Activated CD8-positive, alpha-beta memory T cell treated with anti-CD3 and anti-CD28 coated beads for 24 hours (primary cell): ENCODE measurements at places on chromosomes 12 and 14.

DNA sequence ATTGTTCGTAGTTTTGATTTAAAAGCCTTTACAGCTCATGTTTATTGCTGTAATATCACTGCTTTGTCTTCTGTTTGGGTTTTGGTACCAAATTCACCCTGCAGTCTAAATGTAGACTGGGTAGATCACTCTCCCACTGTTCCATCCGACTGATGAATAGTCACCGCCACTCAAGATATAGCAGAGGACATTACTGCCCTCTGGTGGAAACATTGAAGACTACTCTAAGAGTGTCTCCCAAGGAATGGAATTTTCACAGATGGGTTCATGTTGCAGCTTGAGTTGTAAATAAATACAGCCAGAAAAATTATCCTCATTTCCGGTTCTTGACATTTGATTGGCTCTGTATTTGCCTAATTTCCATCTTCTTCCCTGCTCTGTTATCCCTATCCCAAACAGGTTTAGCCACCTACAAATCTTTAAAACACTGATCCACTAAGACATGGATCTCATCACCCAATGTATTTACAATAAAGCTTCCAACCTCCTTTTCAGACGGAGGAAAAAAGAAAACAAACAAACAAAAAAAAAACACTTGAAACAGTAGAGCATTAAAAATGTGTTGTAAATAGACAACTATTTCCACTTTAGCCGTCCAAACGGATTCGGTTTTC, 198.3 kb upstream of the CPNE8 start:
- no peak for DNase-seq

DNA sequence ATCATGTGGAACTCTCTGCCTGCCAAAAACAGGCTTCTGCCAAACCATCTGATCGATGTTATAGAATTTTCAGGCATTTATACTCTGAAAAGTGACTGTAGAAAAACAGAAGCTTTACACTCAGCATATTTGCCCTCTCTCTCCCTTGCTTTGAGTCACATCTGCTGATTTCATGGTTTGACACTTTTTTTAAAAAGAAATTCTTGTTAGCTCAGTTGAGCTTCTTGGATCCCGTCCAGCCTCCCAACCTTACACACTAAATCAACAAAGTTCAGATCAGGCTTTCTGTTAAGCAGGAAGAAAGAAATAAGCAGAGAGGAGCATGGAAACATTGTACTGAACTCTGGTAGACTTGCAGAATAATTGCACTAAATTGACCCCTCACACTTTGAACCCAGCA, 193.6 kb upstream of the SEL1L start:
- DNase-seq: no peak

DNA sequence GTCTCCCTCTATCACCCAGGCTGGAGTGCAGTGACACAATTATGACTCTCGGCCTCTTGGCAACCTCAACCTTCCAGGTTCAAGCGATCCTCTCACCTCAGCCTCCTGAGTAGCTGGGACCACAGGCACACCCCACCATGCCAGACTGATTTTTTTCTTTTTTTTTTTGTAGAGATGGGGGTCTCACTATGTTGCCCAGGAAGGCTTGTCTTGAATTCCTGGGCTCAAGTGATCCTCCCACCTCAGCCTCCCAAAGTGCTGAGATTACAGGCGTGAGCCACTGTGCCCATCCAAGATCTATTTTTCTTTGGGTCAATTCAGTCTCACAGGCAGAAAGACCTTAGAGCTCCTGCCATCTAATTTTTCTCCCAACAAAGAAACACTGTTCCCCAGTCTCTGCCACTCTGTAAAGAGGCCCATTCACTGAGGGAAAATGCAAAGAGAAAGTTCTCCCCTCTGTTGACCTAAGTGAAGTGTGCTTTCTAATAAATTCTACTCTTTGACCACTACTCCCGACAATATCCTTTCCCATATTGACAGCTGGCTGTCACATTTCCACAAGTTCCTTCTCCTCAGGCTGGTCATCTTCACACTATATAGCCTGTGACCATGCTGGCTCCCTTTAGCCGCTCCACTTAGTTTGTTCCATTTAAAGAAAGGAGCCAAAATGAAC, 23.3 kb downstream of the TMED8 start:
- DNase-seq: no peak

GRCh38 chr12:75683220-75683619, 171.8 kb upstream of the KRR1 start:
- no peak for DNase-seq

- DNase-seq: no peak
Measured at GRCh38 chr12:89593873-89594272, 68.0 kb upstream of the POC1B start.

DNA sequence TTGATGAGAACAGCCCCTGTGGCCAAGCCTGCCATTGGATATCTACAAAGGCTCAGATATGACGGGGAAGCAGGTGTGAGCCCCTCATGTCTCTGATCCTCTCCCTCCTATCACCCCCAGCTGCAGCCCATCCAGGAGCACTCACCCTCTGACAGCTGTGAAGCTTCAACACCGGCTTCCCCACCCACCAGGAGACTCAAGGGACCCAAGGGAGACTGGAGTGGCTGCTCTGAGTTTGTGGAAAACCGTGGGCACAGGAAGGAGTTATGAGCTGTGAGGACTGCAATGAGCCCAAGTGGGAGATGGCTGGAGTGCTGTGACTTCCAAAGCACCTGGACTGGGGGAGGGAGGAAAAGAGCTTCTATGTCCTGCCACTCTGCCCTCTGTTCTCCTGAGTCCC, 7.9 kb downstream of the IFI27L2 start:
- DNase-seq: no peak

- no peak for DNase-seq
Measured at GRCh38 chr14:53408175-53408879, 255.2 kb upstream of the DDHD1 start.

- no peak for DNase-seq
Measured at GRCh38 chr14:93937519-93937918, 10.4 kb downstream of the FAM181A start.

DNA sequence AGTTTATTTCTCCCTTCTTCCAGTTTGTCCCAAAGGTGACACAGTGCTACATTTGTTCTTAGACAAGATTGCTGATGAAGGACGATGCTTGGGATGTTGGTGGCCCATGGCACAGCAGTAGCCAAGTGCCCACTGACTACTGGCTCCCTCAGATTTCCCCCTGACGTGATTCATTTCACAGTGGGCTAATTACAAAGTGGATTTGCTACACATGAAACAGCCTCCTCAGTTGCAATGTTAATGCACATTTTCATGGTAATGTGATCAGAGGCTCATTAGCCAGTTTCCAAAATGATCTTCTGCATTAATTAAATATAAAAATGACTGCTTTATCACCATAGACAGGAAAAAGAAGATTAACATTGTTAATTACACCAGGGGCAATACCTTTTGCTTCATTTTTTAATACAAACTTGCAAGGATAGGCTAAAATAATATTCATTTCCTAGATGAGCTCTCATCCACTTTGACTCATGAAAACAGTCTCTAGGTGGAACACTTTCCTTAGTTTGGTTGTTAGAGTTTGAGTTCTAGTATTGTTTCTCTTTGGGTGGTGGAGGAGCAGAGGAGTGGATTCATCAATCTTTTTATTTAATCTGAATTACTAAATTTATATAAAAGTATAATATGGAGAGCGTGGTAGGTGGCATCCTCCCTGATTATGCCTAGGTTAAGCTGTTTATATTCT, 250.9 kb downstream of the PDZRN4 start:
- no peak for DNase-seq

DNA sequence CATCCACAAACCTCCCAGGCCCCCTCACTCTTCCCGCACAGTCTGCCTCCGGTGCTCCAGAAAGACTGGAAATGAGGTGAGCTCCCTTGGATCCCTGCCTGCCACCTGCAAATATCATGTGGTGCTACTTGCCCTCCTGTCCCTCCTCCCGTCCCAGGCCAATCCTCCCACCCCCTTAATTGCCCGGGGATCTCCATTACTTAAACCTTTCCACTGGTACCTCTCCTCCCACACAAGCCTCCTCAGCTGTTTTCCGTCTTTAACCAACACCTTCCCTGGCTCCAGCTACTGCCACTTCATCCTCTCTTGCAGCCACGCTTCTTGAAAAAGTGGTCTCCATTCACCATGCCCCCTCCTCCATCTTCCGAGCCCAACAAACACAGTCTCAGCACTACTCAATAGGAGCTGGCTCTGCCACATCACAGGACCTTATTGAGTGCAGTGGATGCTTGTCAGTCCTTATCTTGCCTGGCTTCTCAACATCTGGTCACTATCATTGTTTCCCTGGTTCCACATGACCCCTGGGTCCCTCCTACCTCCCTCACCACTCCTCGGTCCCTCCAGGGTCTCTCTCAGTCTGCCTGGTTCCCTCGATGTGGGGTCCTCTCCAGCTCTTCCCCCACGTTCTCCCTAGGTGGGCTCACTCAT, 11.5 kb downstream of the FAIM2 start:
- no peak for DNase-seq

DNA sequence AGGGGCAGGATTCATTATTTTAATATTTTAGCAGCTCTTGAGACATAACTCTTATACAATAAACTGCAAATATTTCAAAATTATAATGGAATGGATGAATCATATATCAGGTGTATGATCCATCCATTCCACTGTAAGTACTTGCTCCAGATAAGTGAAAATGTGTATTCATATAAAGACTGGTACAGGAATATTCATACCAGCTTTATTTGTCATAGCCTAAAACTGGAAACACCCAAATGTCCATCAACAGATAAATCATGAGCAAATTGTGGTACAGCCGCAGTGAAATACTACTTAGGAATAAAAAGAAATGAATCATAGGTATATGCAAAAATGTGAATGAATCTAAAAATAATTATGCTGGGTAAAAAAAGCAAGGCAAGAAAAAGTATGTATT, 263.6 kb upstream of the SYT10 start:
- DNase-seq: no peak

- no peak for DNase-seq
Measured at GRCh38 chr14:56087671-56088471, 30.3 kb upstream of the PELI2 start.

- DNase-seq: no peak
Measured at GRCh38 chr14:97138801-97139200, 341.6 kb downstream of the VRK1 start.

DNA sequence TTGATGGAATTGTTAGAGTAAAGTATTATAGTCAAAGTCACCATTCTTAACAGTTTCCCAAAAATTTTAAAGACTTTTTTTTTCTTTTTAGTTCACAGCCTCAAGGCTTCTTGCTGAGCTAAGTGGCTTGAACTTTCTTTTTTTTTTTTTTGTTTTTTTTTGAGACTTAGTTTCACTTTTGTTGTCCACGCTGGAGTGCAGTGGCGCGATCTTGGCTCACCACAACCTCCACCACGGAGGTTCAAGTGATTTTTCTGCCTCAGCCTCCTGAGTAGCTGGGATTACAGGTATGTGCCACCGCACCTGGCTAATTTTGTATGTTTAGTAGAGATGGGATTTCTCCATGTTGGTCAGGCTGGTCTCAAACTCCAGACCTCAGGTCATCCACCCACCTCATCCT, 92.8 kb downstream of the SETD3 start:
- DNase-seq: no peak

- no peak for DNase-seq
Measured at GRCh38 chr12:20320552-20320951, 47.8 kb upstream of the PDE3A start.

DNA sequence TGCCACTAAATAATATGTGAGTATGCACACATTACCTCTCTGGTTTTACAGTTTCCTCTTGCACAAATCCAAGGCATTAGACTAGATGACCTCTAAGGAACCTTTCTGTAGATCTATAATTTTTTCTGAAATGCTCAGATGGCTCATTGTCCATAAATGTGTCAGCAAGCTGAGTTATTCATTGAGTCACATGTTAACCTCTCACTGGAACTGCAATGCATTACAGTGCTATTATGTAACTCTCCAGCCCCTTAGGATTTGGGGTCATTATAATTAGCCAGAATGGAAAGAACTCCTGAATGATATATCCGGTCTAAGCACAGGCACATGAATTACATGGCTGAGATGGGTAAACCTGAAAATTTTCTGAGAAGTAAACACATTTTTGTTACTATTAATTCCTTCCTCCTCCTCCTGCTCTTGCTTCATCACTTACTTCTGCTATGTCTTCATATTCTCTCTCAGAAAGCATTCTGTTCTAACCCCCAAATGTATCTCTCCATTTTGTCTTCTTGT, 20.3 kb upstream of the DRAM1 start:
- no peak for DNase-seq

- DNase-seq: no peak
Measured at GRCh38 chr14:56210571-56210970, 92.4 kb downstream of the PELI2 start.

- no peak for DNase-seq
Measured at GRCh38 chr12:105750096-105750495, 388.7 kb downstream of the NUAK1 start.

GRCh38 chr12:10669533-10669932, 4.3 kb downstream of the STYK1 start:
- no peak for DNase-seq
